Naive thymus-derived CD4-positive, alpha-beta T cell (primary cell): ENCODE measurements at places on chromosomes 4 and X.

- DNase-seq: peak; percentile 89
These were observed 89.4 kb upstream of the TRIM2 start for GRCh38 chr4:153114771-153115321.

DNA sequence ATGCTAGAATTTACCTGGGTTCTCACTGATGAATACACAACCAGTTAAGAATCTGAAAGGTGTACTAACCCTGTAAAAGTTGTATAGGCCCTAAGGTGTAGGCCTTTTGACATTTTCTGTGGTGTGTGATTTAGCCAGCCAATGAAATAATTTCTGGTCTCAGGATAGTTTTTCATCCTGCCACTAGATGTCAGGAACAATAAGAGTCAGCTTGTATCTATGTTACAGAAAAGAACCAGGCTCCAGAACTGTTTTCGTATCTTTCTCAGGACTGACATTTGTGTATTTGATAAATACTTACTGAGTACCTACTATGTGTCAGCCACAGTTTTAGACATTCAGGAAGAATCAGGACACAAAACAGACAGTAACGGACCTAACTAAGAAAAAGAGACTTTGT lies 673.6 kb upstream of the TENM3 start:
- no peak for DNase-seq

GRCh38 chr4:149799546-149799945 lies 16.1 kb downstream of the IQCM start:
- no peak for DNase-seq

GRCh38 chr4:147799986-147800555 lies 68.2 kb downstream of the ARHGAP10 start:
- DNase-seq: peak; percentile 10

DNA sequence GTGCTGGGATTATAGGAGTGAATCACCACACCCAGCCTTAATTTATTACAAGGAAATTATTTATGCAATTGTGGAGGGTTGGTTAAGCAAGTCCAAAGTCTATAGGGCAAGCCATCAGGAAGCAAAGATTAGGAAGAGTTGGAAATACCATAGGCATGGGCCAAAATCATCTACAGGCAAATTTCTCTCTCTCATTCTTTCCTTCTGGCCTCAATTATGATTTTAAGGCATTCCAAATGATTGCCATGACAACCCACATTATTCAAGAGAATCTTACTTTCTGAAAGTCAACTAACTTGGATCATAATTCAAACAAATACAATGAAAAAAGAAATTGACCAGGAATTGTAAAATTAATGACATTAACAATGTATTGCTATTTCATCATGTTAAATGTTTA lies 400.8 kb downstream of the GPM6A start:
- no peak for DNase-seq

- no peak for DNase-seq
These were observed 2.8 kb downstream of the GPR101 start for GRCh38 chrX:137031039-137031438.

DNA sequence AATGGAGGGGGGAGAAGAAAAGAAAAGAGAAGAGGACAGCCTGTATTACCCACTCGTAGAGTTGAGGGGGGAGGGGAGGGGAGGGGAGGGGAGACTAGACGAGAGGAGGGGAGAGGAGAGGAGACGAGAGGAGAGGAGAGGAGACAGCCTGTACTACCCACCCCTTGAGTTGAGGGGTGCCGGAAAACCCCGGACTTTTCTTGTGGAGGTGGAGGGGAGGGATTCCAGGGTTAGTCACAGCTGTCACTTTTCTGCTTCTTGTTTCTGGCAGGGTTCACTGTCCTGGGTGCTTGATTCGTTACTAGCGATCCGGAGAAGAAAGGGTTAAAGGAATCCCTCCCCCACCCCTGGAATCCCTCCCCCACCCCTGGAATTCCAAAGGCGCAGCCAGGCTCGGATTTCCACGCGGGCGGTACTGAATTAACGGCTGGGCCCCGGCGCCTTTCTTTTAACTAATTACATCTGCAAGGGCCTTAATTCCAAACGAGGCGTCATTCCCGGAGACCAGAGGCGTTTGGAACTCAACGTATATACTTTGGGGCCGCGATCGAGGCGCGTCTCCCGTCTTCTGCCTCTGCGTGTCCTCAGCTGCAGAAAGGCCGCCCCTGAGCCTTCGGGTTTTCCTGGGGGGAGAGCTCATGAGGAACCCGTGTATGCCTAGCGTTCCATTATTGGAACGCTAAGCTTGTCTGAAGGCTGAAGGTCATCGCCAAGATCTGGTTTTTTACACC lies 20.1 kb upstream of the CSF2RA start:
- peak; percentile 35 for DNase-seq

- no peak for DNase-seq
These were observed 12.1 kb downstream of the PPA2 start for GRCh38 chr4:105461621-105462382.

DNA sequence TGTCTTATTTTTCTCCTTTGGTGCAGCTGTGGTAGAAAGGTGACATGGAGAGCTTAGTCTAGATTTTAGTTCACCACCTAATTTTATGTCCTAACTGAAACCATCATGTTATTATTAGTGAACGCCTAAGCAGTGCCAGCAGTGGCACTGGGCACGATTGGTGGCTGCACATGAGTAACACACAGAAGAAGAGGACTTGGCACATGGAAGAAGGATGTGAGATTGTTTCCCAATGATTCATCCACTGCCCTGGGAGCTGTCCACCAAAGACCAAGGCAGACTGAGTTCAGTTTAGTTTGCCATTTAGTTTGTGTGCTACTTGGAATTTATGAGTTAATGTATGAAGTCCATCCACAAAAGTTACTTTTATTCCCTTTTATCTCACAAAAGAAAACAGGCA lies 68.1 kb upstream of the NAP1L5 start:
- DNase-seq: no peak

DNA sequence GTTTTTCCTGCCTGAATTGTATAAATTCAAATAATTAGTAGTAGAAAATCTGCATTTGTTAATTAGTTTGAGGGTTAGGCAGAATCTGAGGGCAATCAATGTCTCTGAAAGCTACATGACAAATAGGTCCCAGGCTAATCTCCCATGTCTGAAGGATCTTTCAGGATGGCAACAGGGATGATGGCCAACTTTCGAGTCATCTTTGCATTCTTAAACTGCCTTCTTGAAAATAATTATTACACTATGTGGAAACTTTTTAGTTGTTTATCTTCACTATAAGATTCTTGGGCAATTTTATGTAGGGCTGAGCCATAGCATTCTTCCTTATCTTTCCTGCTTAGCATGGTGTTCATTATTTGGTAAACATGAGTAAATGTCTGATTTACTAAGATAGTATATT lies 490.3 kb upstream of the EPHA5 start:
- no peak for DNase-seq

DNA sequence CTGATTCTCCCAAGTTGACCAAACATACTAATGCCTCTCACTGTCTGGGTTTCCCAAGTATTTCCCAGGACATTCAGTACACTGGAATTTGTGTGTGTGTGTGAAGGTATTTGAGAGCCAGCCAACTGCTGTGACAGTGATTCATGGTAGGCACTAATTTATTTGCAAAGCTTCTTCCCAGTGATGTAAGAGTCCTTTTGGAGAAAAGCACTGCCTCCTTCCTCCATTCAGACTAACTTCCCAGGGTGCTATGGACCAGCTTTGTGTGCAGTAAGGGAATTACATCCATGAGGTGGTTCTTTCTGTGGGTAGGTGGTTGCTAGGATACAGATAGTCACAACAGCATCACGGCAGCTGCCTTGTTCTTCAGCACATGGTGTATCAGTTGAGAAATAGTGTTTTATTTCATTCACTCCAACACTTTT lies 8.7 kb downstream of the EGF start:
- no peak for DNase-seq

- DNase-seq: no peak
These were observed 23.1 kb upstream of the GATB start for GRCh38 chr4:151783867-151784266.

GRCh38 chr4:99615170-99615820 lies 40.7 kb downstream of the MTTP start:
- DNase-seq: no peak

DNA sequence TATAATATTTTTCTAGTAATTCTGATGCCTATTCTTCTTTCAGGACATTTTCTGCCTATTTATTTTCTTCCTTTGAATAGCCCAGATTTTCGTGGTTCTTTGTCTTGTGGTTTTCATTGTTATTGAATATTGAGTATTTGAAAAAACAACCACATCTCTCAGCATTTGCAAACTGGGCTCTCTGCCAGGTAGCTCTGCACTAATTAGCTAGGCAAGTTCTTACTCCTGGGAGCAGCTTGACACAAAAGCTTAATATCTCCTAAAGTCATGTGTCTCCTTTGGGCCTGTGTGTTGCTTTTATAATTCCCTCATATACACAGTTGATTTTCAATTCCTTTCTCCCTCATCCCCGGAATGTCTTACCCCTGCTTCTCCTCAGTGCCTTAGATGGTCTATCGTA lies 413.5 kb upstream of the GRIA3 start:
- no peak for DNase-seq

GRCh38 chr4:185472103-185472542 lies 590 bp upstream of the CCDC110 start:
- no peak for DNase-seq

GRCh38 chr4:60724623-60725022 lies 475.5 kb upstream of the ADGRL3 start:
- no peak for DNase-seq

GRCh38 chr4:183936047-183936446 lies 30.9 kb downstream of the STOX2 start:
- no peak for DNase-seq

DNA sequence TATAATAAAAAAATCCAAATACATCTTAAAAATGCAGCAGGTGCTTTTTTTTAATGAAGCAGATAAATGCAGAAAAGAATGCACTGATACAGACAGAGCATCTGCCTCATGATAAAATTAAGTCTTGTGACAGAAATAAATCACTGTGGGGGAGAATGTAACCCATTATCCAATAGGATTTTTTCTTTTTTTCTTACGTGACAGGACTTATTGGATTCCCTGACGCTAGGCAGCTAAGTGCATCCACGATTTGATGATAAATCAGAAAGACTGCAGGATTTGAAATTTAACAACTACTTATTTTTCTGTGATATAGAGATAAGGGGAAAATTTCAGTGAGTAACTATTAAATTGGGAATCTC lies 110.6 kb upstream of the PPARGC1A start:
- DNase-seq: no peak

GRCh38 chr4:173405840-173406606 lies 7.1 kb upstream of the SCRG1 start:
- DNase-seq: no peak

- no peak for DNase-seq
These were observed 47.6 kb downstream of the FBXW7 start for GRCh38 chr4:152488246-152488645.

GRCh38 chr4:175635546-175635945 lies 176.5 kb downstream of the GPM6A start:
- DNase-seq: no peak

DNA sequence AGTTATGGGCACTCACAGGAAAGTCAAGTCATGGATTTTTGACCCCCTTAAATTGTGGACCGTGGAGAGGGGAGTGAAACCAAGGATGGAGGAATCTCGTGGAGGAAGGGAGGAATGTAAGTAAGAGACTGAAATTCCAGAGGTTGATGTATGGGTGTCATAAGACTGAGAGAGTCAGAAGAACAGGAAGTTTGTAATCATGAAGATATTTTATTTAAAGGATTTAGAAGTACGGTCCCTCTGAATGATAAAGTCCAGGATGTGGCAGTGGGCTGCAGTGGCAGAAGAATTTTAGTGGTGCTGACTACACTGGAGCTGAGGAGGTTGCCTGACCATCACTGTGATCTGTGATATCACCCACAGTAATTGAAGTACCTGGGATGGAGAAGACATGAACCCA lies 57.8 kb downstream of the DCLK2 start:
- DNase-seq: no peak

GRCh38 chrX:116198810-116199209 lies 28.3 kb downstream of the AGTR2 start:
- DNase-seq: no peak

- no peak for DNase-seq
These were observed at the start of gene KIT for GRCh38 chr4:54657551-54658251. KIT (plus strand) TSS chr4:54657957; CDS start chr4:54658015, 58 bp downstream.

DNA sequence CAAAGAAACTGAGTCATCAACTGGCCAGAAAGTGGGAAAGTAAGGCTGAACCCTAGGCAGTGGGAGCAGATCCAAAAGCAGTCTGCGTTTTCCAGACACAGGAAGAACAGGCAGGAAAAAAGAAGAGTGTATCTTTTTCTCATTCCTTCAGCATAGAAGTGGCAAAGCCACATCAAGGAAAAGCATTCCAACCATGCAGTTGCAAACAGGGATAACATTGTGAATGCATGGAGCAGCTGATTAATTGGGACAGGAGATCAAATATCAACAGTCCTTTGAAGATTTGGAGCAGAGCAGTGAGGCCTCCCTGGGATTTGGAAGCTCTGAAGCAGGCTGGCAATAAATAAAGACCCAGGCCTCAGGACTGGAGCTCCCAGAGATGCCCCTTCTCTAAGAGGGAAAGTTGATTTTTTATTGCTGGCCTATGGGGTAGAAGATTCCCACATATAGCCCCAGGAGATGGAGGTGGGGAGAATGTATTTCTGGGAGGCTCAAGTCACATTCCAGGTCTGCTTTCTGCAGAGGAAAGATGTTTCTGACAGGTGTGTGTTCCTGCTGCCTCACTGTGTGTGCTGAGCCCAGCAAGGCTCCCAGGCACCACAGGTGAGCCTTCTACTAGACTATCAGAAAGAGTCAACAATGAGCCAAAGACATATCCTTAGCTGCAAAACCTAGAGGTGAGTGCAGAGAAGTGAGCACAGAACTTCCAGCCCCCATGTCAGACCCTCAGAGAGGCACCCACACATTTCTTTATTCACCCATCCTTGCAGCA lies 222.5 kb downstream of the RAB28 start:
- DNase-seq: no peak

DNA sequence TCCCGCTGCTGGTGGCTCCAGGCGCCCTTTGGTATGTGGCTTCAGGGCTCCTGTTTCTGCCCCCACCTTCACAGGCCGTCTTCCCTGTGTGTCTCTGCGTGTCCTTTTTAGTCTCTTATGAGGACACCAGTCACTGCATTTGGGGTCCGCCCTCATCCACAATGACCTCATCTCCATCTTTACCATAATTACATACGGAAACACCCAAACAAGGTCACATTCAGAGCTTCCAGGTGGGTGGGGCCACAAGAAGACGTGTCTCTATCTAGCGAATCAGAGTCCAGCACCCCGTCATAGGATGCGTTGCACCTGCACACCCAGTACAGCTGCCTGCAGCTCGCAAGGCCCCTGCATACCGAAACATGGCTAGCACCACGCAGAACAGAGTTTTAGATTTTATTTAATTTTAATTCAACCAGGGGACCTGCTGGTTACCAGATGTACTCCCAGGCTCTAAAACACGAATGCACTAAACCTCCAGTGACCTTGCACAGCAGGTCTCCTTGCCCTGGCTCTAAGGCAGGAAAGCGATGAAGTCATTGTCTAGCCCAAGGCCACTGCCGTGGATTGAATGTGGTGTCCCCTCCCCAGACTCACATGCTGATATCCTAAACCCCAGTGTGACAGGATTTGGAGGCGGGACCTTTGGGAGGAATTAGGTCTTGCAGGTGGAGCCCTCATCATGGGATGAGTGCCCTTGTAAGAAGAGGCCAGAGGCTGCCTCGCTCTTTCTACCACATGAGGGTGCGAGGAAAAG lies 30.3 kb downstream of the ABLIM2 start:
- DNase-seq: no peak

GRCh38 chrX:105328773-105329172 lies 108.3 kb upstream of the TEX13A start:
- DNase-seq: no peak

- DNase-seq: peak; percentile 70
These were observed 7.4 kb downstream of the HNRNPH2 start for GRCh38 chrX:101415180-101416145.
